ENCODE measurements at places on chromosomes 11 and 22.
A peak's percentile ranks its signal among the peaks of the same experiment; 100 is the strongest.

GRCh38 chr11:18191376-18191775 lies 18.7 kb downstream of the MRGPRX4 start:
- no peak for DNase-seq

GRCh38 chr11:87545858-87546257 lies 508.1 kb downstream of the TMEM135 start:
- no peak for DNase-seq

DNA sequence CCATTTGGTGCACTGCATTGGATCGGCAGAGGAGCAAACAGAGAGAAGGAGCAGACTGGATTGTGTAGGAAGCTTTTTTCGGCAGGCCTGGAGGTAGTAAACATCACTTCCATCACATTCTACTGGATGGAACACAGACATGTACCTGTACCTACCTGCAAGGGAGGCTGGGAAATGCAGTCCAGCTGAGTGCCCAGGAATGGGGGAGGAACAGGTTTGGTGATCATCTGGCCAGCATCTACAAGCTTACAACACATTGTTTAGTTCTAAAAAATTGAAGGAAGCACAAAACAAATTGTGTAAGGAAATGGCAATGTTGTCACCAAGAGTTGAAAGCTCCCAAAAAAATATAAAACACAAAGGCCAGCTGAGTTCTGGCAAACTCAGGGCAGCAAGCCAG lies 19.1 kb downstream of the SMIM38 start:
- DNase-seq: no peak

DNA sequence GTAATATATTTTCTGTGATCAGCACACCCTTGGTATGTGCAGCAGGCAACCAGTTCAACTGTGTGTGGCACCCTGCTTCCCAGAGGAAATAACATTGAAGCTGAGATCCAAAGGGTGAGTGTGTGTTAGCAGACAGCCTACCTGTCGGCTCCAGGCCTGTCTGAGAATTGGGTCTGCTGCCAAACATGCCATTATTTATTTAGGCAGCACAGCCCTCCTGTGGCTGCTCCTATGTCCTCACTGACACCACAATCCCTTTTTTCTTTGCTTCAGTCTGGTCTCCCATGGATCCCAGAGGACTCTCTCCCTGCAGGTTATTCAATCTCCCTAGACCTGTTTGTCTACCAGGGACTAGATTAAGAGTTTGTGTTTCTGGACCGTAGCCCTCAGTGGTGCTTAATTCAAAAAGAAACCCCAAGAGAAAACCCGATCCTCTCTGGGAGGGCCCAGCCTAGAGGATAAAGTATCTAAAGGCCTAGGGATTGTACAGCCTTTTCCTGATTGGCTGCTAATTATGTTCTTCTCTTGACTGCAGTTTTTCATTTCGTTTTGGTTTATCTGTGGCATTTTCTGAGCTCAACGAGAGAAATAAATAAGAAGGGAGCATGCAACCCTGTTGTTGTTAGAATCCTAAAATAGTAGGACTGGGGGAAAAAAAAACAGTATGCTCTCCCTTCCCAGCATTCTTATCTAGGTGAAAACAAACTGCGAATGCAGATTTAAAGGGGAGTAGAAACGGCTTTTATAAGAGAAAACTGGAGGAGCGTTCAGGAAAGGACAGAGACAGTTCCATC lies 24.1 kb downstream of the KCNE3 start:
- no peak for DNase-seq

- DNase-seq: no peak
Observed at GRCh38 chr11:20203831-20204230, 43.6 kb upstream of the DBX1 start.

DNA sequence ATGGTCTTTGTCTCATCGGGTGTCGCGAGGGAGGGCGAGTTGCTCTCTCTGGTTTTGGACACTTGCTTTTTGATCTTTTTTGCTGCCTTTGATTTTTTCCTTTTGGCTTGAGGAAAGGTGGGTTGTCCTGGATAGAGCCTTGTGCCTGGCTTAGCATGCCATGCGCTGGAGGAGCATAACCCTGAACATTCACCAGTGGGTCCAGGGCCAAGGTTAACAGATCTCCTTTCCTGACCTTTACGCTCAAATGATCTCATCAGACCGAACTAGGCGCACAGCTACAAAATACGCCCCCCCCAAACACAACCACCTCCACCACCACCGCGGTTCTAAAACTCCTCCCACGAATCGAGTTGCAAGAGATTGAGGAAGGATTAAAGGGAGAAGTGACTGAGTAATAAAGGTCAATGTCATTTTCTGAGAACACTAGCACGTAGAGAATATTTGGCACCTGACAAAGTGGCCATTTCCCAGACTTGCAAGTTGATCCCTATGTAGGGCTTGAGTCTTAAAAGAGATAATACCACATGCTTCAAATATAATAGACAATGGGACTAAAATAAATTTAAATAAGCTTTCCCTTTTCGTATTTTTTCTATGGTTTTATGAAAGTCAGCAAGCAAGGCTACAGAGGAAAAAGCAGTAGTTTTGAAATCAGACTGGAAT lies 48.7 kb upstream of the CADM1 start:
- DNase-seq: no peak

DNA sequence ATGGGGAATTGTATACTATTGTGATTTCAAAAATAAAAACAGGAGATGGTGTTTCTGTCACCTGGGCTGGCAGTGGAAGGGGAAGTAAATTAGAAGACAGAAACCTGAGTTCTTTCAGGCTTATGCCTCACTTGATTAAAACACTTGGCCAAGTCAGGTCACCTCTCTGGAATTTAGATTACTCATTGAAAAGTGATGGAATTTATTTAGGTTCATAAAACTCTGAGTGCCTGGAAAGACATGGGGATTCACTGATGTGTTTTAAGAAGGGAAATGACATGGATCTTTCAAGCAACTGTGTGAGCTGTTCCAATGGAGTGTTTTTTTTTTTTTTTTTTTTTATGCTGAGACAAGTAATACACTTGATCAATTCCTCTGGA lies 400.1 kb downstream of the TMEM135 start:
- no peak for DNase-seq

- DNase-seq: peak; percentile 10
Observed at GRCh38 chr11:111429066-111429506, 50.0 kb upstream of the POU2AF1 start.

- no peak for DNase-seq
Observed at GRCh38 chr22:26314656-26315055, 114.4 kb upstream of the ASPHD2 start.

DNA sequence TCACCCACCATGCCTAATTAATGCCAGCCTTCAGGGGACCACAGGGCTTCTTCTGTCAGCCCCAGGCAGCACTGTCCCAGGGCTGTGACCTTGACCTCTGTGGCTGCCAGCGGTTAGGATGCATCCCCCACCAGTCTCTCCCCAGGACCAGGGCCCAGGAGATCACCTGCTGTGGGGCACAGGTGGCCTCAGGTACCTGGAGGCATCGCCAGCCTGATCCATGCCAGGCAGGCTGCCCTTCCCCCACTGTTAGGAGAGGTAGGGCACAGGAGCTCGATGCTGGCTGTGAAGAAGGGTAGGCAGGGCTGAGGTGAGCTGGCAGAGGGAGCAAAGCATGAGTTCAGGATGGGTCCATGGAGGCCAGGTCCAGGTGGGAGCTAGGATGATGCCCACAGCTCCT lies 16.7 kb upstream of the MDK start:
- DNase-seq: no peak

DNA sequence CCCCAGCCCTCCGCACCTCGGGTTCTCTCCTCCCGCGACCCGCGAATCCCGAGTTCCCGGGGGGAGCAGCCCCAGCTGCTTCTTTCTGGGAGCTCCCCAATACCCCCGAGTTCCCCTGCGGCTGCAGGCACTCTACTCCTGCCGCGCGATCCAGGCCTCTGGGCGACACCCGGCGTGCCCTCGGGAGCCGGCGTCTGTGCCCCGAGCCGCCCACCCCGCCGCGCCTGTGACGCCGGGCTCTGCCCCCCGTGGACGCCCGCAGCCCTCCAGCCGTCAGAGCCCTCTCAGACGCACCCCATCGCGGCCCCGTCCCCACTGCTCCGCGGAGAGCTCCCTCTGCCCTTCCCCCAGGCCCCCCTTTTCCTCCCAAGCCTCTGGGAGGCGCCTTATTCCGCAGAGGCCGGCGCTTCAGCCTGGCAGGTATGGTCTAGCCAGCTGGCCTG lies 422 bp downstream of the GLB1L2 start:
- DNase-seq: no peak

DNA sequence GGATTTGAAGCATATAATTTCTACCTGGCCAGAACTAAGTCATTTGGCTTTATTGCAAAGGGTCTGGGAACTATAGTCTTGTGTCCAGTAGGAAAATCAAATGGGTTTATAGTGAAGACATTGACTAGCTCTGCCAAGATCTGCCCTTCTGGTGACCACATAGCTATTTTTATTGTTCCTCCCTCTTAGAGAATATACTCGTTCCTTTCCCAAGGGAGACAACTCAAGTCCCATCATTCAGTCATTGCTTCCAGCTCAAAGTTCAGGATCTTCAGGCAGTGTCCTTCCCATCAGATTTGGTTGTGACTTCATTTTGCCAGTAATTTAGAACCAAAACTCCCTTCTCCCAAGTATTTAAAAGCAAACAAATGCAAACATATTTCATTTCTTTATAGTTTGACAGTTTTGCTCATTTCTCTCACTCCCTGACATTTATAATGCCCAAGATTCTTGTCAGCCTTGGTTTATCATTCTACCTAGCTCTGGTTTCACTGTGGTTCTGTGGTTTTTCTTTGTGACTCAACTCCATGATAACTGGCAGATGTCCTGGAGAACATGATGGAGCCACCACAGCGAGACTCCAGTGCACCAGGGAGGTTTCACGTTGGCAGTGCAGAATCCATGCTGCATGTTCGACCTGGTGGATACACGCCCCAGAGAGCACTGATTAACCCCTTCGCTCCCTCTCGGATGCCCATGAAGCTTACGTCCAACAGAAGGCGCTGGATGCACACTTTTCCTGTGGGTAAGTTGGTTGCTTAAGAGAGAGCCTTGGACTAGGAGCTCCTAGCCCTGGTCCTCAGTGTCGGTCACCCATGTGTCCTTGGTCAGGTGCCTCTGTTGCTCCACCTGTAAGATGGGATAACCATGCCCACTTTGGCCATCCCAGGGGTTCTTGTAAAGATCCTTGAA lies 64.9 kb downstream of the DEPDC5 start:
- no peak for DNase-seq

DNA sequence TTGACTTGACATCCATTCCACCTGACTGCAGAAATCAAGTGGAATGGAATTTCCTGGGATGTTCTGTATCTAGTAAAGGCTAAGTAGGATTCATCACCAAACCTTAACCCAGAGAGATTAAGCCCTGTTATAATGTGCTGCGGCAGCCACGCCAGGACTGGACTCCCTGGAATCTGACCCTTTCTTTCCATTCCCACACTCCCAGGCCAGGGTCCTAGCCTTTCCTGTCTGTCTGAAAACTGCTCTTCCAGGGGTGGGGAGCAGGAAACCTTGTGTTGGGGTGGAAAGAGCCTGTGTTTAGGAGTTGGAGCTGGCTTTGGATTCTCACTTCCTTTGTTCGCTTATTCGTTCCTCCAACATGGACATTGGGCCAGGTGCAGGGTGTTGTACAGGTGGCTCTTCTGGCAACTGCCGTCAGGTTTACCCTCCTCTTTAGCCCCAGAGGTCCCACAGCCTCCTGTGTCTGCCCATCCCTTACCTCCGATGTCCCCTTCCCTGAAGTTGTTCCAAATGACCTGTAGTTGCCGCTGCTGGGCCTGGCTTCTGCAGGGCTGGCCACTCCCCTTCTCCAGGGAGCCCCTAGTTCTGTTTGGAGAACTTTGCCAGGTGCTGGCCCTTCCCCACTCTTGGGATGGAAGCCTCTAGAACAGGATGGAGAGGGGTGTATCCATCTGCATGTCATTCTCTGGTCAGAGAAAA lies 20.5 kb upstream of the PARVB start:
- DNase-seq: no peak

DNA sequence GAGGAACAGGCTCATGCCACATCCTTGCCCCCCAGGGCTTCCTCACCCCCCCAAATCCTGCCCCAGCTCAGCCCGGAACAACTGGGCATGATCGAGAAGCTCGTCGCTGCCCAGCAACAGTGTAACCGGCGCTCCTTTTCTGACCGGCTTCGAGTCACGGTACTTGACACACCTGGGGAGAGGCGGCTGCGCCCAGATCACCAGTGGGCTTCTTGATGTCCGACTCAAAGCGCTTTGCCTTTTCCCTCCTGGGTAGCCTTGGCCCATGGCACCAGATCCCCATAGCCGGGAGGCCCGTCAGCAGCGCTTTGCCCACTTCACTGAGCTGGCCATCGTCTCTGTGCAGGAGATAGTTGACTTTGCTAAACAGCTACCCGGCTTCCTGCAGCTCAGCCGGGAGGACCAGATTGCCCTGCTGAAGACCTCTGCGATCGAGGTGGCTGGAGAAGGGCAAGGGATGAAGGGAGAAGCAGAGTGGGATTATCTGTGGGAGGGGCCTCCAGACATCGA lies 3.5 kb downstream of the NR1H3 start:
- no peak for DNase-seq

- peak; percentile 96 for DNase-seq
Observed at GRCh38 chr11:65329944-65330403, 3.7 kb upstream of the DPF2 start.

- DNase-seq: no peak
Observed at GRCh38 chr11:107151158-107151557, 132.9 kb upstream of the GUCY1A2 start.

DNA sequence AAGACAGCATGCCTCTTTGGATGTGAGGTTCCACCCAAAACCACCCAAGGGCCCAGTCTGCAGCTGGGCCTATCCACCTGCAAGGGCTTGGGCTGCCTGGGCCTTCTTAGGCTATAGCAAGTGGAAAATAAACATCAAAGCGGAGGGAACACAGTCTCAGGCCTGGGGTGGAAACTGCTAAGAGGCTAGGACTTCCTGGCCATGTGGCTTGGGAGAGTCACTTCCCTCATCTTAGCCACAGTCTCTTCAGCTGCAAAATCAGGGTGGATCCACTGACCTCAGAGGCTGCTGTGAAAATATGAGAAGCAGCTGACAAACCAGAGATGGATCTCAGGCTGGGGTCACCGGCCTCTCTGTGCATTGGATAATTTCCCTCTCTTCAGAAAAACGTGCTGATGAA lies 30.6 kb upstream of the TFIP11 start:
- DNase-seq: no peak

GRCh38 chr22:43308836-43309235 lies 34.3 kb downstream of the SCUBE1 start:
- no peak for DNase-seq

- DNase-seq: no peak
Observed at GRCh38 chr11:118544647-118545010, 13.6 kb downstream of the TMEM25 start.

GRCh38 chr11:2798951-2799761 lies 86.4 kb downstream of the CDKN1C start:
- DNase-seq: no peak

GRCh38 chr11:117037279-117037974 lies 60.8 kb downstream of the SIK3 start:
- DNase-seq: no peak

DNA sequence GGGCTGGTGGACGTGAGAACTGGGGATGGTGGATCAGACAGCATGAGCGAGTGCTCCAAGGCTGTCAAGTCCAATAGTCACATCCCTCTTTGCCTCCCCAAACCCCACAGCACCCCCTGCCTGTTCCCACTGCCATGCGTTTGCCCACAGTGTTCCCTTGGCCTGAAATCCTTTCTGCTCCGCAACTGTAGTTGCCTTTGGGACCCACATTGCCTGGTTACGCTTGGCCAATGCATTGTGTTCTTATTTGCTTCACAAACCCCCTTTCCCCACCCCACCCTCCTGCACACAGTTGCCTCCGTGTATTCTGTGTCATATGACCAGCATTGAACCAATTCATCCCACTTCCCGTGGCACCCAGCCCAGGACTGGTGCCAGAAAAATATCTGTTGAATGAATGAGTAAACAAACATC lies 2.1 kb upstream of the KIAA0930 start:
- DNase-seq: no peak

Measured in amniotic stem cell (primary cell).